ENCODE measurements at places on chromosomes 5 and 9. TPM values are rescaled to one million over a fixed set of nuclear protein-coding genes. Genes with fewer than 3 reads are reported as not detected.

GRCh38 chr9:94920420-94921091, 194.1 kb downstream of the AOPEP start:
- DNase-seq, result no peak

DNA sequence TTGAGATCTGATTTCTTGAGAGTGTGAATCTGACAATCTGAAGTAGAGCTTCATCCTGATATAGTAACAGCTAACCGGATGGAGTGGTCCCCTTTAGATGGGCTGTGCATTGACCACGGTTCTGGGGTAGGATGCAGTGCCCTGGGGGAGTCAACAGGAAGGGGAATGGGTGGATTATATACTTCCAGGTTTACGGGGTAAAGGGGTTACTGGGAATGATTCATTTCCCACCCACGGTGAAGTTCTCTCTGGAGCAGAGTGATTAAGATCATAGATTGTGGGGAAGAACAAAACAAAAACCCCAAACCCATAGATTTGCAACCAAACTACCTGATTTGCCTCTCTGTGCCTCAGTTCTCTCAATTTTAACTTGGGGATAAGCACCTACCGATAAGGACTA, 1.5 kb upstream of the B4GALT7 start:
- no peak for DNase-seq

- no peak for DNase-seq
These were observed 270.8 kb upstream of the DAPK1 start for GRCh38 chr9:87226896-87227295.

- no peak for DNase-seq
These were observed 4.4 kb downstream of the SLIT3 start for GRCh38 chr5:169296419-169297143.

GRCh38 chr9:16202914-16203728, 650.3 kb downstream of the CCDC171 start:
- peak; percentile 38 for DNase-seq

DNA sequence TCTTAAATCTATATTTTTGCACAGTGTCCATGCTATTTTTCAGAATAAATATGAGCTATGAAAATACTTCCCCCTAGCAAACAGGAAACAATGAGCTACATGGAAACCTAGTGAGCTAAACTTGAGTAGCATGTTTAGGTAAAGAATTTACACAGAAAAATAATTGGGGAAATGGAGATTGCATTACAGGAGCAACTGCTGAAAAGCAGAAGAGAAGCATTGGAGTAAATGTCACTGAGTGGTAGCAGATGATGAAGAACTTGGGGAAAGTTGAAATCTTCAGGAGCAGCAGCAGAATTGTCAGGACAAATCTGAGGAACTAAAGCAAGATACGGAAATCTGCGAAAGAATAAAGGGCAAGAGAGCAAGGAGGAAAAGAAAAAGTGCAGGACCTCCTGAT, 610.3 kb downstream of the TLE1 start:
- DNase-seq, result no peak

DNA sequence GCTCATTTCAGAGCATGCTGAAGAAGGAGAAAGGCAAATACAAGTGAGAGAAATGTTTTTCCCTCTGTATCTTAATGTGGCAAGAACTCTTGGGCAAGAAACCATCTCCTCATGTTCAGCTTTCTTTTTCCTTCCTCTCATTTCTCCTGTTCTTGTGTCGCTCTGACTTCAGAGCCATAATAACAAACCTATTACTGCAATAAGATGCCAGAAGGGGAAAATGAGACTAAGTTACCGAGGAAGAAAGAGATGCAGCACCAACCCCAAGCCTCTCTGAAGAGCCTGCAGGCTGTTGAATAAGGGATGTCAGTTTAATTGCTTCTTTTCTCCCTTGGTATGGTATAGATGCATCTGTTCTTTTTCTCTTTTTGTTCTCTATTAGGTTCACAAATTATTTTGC, 170.1 kb upstream of the GLRA1 start:
- DNase-seq, result no peak

GRCh38 chr9:92820964-92821363, 56.3 kb upstream of the BICD2 start:
- no peak for DNase-seq

DNA sequence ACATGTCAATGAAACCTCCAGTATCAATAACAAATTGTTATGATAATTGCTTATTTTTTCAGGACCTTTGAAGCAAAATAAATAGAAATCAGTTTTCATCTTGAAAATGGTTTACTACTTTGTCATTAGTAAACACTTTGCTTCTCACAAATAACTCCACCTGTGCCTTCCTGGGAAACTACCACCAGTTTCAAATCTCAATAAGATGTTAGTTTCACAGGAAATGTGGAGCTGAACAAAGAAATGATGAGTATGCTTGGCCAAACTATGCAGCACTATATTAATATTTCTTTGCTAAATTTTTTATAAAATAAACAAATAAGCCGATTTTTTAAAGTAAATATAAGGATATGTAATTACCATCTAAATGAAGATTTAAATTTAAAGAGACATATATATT, 221.5 kb upstream of the HAPLN1 start:
- no peak for DNase-seq

- DNase-seq, result no peak
These were observed 28.4 kb downstream of the SV2C start for GRCh38 chr5:76111477-76112174.

DNA sequence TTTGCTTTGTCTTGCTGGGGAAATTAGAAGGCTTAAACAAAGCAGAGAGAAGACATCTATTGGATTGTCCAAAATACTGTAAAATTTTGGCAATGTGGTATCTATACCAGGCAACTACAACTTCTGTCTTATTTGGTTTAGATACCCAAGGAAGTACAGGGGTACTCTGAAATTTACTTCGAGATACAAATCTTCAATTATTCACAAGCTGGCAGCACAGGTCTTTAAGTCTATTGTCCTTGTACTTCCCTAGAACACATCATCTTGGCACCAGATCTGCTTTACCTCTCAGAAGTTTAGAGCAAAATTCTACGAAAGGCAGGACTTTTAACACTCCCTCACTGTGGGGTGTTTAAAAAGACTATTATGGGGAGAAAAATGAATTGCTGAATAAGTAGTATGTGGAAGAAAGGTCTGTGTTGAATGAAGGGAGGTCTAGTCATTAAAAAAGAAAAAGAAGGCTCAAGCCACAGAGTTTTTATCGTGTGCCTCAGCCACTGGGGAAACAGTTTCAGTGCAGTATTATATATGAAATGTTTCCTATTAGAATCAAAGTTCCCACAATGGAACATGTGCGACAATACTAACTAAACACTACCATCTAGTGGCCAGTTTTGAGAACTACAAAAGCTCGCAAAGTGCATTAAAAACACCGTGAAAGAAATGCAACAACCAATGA, 93.7 kb downstream of the PDE4D start:
- DNase-seq, result peak; percentile 30

DNA sequence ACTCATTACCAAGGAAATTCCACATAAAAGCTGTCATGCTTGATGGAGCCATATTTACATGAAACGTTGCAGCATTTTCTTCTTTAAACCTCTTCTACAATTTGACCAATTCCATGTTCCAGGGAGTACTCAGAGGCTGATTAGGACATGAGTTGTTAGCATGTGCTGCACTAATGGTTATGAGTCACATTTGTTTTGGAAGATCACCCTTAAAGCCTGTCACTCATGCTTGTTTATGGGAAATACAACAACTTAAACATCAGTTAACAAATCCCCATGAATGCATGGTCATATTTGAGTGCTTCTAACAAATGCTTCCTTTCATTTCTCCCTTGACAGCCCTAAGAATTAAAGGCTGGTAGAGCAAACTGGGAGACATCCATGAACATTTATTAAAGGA, 156.1 kb downstream of the GHR start:
- no peak for DNase-seq

- no peak for DNase-seq
These were observed 60.5 kb upstream of the ANKRD33B start for GRCh38 chr5:10503321-10503720.

DNA sequence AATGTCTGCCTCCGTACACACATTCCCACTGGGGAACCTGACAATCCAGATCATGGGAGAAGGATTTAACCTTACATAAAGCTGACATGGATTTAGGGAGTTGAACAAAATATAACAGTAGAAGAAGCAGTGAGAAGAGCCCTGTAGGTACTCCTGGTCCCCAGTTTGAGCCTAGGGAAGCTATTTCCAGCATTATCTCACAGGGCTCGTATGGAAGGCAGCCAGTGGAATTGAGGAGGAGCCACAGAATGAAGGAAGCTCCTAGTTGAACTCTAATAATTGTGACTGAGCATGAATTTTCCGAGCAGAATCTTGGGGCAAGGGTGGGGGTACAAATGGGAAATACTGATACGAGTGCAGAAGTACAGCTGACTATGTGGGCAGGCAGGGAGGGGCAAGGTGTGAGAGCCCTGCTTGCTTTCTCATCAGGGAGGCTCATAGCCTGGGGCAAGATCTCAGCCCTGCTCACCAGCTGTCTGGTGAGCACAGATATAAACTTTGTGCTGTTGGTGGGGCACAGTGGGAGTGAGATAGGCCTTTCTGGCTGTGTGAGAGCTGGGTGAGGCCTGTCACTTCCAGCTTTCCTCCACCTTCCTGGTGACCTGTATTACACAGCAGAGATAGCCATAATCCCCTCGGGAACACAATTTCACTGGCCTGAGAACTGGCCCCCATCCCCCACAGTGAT, 290.7 kb upstream of the IL12B start:
- DNase-seq, result no peak

DNA sequence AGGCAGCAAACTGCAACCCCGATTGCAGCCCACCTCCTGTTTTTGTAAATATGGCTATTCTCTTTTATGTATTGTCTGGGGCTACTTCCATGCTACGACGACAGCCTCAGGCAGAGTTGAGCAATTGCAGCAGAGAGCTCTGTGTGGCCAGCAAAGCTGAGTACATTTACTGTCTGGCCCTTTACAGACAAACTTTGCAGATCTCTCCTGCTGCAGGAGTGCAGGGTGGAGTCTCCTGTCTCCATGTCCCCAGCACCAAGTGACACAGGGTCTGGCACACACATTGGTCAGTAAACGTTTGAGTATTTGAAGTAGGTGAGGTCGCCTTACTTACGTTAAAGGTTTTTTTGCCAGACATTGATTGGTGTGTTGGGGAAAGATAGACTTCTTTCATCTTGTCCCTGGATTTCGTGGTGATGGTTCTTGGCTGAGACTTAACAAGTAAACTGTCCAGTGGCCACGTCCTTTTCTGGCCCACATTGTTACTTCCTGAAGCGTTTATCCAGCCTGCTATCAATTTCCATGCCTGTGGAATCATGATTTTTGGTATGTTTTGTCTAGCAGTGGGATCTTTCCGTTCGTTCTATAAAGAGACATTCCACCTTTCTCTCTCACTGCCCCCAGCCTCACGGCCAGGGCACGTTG, 27.2 kb downstream of the PRRC2B start:
- peak; percentile 54 for DNase-seq

DNA sequence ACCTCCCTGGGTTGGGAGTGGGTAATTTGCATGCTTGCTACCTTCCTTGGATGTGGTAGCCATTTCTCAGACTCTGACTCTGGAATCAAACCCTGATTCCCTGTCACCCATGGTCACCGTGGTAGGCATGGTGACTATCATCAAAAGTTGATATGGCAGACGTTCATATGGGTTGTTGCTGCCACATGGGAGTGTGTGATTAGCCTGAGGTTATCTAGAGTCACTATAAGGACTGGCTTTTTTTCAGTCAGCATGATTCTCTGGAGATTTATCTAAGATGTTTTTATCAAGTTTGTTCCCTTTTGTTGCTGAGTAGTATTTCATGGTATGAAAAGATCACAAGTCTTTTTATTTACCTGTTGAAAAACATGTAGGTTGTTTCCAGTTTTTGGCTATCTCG, 7.0 kb downstream of the RCL1 start:
- no peak for DNase-seq

DNA sequence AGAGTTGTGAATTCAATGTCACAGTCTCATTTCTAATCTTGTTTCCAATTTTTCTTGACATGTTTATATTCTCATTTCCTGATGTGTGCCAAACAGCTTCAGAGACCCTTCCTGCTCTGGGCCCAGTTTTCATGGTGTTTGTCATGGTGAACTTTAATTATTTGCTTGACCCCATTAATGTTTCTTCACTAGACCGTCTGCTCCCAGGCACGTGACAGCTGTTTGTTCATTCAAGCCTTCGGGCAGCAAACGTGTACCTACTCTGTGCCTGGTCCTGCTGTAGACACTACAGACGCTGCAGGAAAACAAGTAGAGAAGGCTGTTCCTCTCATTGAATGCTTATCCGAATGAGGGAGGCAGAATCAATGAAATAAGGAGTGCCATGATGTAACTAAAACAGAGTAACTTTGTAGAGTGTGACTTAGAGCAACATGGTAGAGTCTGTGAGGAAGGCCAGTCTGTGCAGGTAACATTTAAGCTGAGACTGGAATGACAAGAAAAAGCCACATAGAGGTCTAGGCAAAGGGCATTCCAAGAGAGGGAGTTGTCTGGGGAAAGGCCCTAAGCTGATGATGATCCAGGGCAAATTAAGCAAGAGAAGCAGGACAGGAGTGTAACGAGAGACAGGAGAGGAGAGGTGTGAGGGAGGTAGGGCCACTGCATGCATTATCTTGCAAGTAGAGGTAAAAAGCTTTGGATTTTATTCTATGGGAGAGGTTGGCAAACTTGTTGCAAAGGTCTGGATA, 191.4 kb downstream of the SEMA5A start:
- no peak for DNase-seq

CDC42SE2 gene
- 25.9 TPM for total RNA-seq

TMEM232 gene
- total RNA-seq, result 0.67 TPM

SCGB3A2 gene
- 51.2 TPM for total RNA-seq

PDCD1LG2 gene
- not detected for total RNA-seq

Measured in H7 (cell line).